ENCODE measurements at places on chromosomes 12 and 14.

GRCh38 chr12:3045989-3046388 is 31.2 kb upstream of the TSPAN9 start:
- DNase-seq = no peak

- no peak for DNase-seq
Observed at GRCh38 chr14:104742586-104743455, 10.1 kb upstream of the SIVA1 start.

DNA sequence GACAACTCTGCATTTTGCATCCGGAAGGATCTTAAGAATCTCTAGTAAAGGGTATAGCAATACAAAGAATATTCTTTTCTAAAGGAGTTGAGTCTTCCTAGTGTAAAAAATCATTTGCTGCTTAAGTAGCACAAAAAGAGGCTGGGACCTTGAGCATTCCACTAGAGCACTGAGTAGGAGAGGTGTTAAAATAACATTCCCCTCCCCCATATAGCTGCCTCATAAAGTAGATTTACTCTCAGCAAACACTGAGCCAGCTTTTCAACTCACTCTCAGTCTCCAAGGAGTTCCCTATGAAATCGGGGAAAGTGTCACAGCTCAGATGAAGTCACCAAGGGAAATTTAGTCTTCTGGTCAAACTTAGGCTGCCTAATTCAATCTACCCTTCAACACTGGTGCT is 592.7 kb downstream of the ETNK1 start:
- DNase-seq = no peak

- no peak for DNase-seq
Observed at GRCh38 chr12:121314431-121314830, 17.9 kb upstream of the CAMKK2 start.

GRCh38 chr12:107320033-107320928 is 226.9 kb upstream of the CRY1 start:
- peak; percentile 88 for DNase-seq

- DNase-seq = no peak
Observed at GRCh38 chr12:124428136-124428791, 133.4 kb downstream of the RFLNA start.

GRCh38 chr14:101129521-101130167 is 226.1 kb upstream of the RTL1 start:
- no peak for DNase-seq

DNA sequence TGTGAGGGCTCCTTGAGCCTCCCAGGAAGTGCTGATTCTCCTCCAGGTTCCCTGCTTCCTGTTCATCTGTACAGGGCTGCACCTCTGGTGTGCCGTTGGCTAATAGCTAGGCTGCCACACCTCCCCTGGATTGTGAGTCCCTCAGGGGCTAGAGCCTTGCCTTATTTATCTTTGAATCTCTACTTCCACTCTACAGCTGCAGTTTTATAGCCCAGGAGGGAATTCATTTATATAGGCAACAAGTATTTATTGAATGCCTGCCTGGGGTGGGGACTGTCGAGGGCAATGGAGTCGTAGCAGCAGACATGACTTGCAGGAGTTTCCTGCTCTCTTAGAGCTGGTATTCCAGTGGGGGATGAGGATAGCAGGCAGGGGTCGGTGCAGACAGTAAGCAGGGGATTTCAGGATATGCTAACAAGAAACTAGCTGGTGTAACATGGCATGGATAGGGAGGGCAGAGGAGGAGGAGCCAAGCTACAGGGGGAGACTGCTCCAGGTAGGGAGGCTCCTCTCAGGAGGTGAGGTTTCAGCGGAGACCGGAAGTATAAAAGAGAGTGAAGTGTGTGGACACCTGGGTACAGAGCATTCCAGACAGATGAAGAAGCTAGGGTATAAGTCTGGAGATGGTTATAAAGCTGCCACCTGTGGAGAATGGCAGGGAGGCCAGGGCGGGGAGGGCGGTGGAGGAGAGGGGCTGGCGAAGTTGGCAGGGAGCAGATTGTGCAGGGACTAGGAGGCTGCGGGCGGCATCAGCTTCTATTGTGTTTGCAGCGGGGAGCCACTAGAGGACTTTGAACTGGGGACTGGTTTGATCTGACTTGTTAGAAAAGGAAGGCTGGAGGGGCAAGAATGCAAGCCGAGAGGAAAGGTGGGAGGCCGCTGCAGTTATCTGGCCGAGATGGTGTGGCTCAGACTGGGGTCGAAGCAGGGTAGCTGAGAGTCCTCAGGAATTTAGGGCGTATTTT is 17.2 kb downstream of the USP30 start:
- no peak for DNase-seq

DNA sequence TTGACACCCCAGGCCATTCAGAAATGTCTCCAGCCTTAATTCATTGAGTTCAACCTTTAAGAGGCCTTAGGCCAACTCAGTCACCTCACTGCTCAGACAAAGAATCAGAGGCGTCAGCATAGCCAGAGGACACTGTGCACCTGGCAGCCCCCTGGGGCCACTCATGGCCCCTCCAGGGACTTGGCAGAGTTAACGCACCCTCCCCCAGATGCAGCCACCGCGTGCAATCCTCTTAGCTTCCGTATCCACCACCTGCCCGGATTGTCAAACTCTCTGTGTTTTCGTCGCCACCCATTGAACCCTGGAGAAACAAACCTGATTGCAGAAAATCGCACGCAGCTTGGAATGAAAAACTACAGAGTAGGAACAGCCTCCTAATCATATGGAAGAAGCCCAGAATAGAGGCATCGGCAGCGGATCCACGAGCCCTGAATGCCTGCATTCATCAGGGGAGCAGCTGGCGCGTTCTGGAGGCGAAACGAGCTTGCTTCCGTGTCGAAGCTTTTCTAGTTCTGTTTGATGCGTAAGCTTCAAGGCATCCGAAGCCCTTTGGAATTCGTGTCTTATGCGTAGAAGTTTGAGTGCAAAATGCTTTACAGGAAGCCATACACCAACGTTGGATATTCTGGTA is 22.4 kb downstream of the BRI3BP start:
- DNase-seq = no peak

DNA sequence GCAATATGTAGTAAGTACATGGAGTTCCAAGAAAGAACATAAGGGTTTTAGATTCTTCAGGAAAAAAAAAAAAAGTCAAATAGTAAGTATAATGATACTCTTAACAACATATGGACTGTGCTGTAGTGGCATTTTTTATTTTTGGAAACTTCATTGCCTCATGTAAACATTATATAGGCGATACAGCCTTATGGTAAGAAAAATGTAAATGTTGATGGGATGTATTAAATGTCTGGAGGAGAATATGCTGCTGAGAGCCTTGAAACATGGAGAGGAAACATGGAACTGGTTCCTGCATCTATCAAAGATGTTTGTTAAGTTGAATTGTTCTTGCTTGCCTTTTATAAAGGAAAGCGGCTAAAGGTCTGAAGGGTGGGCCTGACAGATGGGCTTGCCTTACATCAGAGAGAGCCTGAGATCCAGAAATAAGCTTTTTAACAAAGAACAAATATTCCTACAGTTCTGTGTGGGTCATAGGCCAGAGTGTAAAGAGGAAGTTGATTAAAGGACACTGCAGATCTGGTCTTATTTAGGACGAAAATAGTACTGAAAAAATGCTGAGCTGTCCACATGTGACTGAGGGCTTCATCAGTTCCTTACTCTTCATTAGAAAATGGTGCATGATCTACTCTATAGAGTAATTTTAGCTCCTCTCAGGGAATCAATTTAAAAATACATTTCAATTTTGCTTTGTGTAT is 448.1 kb upstream of the DCN start:
- no peak for DNase-seq

DNA sequence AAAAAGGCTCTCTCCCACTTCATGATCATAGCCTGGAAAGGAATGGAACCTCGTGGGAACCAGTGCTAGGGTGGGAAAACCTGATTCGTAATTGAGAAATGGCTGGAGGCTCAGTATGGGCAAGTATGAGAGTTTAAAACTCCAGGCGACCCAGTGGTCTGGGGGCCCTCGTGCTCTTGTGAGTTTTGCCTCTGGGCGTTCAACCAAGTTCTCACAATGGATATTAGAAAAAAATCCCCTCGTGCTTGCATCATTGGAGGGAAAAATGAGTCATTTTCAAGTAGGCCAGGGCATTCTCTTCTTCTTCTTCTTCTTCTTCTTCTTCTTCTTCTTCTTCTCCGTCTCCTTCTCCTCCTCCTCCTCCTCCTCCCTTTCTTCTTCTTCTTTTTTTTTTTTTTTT is 39.0 kb downstream of the GPR68 start:
- no peak for DNase-seq
